B cell (primary cell): ENCODE measurements at places on chromosomes 1 and 21.

DNA sequence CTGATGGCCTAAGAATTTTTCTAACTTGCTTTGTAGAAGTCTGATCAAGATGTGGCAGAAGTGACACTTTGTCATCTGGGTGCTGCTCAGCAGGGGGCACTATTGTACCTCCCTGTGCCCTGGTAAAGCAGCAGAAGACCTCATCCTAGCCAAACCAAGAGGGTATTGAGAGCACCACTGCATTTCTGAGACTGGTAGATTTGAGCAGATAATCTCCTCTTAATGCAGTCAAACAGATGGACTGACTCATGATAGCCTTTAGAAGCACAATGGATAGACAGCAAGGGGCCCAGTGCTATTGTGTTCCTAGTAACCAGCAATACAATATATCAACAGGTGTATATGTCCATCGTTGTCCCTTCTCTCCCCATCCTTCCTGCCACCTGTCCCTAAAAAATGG is 5.7 kb downstream of the TPM3 start:
- H3K27ac ChIP-seq = no peak overlapping the region
- no peaks in the 10 kb centered on the region for H3K36me3 ChIP-seq
- DNase-seq = peak; percentile 57

GRCh38 chr1:60560701-60561100 is 487.1 kb upstream of the C1orf87 start:
- no peaks in the 10 kb centered on the region for H3K4me1 ChIP-seq
- H3K27ac ChIP-seq = no peak overlapping the region
- no peaks in the 10 kb centered on the region for H3K36me3 ChIP-seq
- no peak for DNase-seq
- no peaks in the 10 kb centered on the region for H3K27me3 ChIP-seq
- H3K4me3 ChIP-seq = no peak overlapping the region

GRCh38 chr1:222618880-222619596 is 1.1 kb downstream of the MIA3 start:
- H3K4me1 ChIP-seq = peaks cover 18% of the 10 kb centered on the region
- no peak for DNase-seq
- H3K36me3 ChIP-seq = peaks cover 14% of the 10 kb centered on the region
- H3K4me3 ChIP-seq = peak overlapping the region; percentile 55
- no peak overlapping the region for H3K27ac ChIP-seq

DNA sequence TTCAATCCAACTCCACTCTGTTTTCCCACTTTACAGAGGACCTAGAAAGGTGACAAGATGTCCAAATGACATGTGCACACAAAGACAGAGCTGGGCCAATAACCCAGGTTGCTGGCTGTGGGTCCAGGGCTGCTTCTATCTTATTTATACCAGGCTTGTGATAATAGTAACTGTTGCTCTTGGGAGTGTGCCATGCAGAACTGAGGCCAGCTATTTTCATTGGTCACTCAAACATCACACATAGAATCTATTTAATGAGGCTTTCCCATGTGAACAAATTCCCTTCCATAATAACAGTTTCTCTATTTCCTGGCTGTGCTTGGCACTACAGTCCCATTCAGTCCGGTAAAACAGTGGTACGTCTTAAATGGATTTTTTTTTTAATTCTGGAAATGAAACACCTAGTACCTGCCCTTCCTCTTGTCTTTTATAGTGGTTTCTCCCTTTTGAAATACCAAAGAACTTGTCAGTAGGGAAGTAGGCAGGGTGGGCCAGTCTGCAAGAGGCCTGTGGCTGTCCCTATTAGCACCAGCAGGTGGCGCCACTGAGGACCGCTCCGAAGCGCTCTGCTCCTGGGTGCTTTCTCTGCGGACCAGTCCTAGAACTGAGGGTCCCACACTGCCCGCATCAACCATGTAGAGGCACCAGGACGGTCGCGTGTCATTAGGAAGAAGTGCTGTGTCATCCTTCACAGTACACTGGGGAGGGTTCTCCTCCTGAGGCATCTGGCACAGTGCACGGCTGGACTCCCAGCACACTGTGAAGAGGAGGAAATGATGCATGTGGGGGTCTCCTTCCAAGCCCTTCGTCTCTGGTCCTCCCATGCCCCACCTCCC is 52.1 kb downstream of the GPR161 start:
- H3K27me3 ChIP-seq = no peaks in the 10 kb centered on the region
- no peaks in the 10 kb centered on the region for H3K36me3 ChIP-seq
- DNase-seq = peak; percentile 67
- no peak overlapping the region for H3K4me3 ChIP-seq

GRCh38 chr1:227911376-227911775 is 36.4 kb downstream of the WNT9A start:
- no peaks in the 10 kb centered on the region for H3K4me1 ChIP-seq
- no peak overlapping the region for H3K27ac ChIP-seq
- no peaks in the 10 kb centered on the region for H3K36me3 ChIP-seq
- H3K27me3 ChIP-seq = no peaks in the 10 kb centered on the region

- no peaks in the 10 kb centered on the region for H3K27me3 ChIP-seq
- H3K4me3 ChIP-seq = no peak overlapping the region
- DNase-seq = no peak
- H3K27ac ChIP-seq = no peak overlapping the region
- no peaks in the 10 kb centered on the region for H3K4me1 ChIP-seq
- no peaks in the 10 kb centered on the region for H3K36me3 ChIP-seq
Measured at GRCh38 chr1:65105596-65105995, 42.4 kb upstream of the AK4 start.

GRCh38 chr1:93661829-93662474 is 19.7 kb downstream of the BCAR3 start:
- H3K27me3 ChIP-seq = no peaks in the 10 kb centered on the region
- H3K27ac ChIP-seq = no peak overlapping the region
- H3K4me1 ChIP-seq = no peaks in the 10 kb centered on the region
- no peak for DNase-seq
- peaks cover 4% of the 10 kb centered on the region for H3K36me3 ChIP-seq
